ENCODE measurements at places on chromosomes 5 and 9.

- no peak for DNase-seq
Measured at GRCh38 chr5:167967494-167968177, 323.8 kb upstream of the WWC1 start.

DNA sequence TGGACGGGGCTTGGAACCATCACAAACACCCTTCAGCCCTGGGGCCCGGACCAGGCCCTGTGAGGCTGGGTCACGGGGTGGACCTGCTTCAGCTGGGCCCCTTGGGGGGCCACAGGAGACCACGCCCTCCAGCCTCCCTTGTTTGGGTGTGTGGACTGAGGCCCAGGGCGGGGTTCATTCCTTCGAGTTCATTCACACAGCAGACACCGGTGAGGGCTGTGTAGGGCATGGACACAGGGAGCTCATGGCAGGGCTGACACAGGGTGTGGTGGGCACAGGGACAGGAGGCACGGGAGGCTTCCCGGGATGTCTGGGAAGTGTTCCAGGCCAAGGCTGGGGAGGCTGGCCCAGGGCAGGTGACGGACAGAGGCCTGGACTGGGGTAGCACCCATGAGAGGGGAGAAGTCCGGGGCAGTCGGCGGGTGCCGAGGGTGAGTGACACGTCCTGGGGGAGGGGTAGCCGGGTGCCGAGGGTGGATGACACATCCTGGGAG, 8.9 kb downstream of the DNLZ start:
- no peak for DNase-seq

GRCh38 chr5:13945271-13945670, 783 bp upstream of the DNAH5 start:
- peak; percentile 10 for DNase-seq

- peak; percentile 86 for DNase-seq
Measured at GRCh38 chr5:168987543-168988300, 313.2 kb downstream of the SLIT3 start.

GRCh38 chr9:127523312-127523851, 72.1 kb downstream of the LRSAM1 start:
- no peak for DNase-seq

- DNase-seq, result no peak
Measured at GRCh38 chr9:101167490-101168134, 139.1 kb downstream of the PLPPR1 start.

GRCh38 chr5:144191998-144192397, 21.3 kb downstream of the KCTD16 start:
- DNase-seq, result peak; percentile 25

- no peak for DNase-seq
Measured at GRCh38 chr9:114363424-114363823, 24.4 kb downstream of the AKNA start.

GRCh38 chr5:146173597-146173996, 8.9 kb downstream of the LARS1 start:
- DNase-seq, result no peak

DNA sequence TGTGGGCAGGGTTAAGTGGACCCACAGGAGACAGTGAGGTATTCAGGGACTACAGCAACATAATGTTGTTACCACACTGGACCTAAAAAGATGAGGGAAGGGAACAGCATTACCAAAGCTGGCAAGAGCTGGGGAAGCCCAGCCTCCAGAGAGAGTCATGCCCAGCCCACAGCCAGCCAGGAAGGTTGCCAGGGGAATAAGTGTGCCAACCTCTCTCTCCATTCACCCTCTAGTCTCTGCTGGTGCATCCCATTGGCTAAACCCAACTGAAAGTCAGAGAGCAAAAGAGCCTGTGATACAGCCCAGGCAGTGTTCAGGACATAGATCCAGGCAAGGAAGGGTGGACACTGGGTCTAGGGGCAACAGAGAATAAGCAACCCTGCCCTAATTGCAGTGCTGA, 35.8 kb upstream of the AFAP1L1 start:
- peak; percentile 77 for DNase-seq

- DNase-seq, result no peak
Measured at GRCh38 chr5:181265092-181265671, 4.2 kb upstream of the TRIM52 start.

DNA sequence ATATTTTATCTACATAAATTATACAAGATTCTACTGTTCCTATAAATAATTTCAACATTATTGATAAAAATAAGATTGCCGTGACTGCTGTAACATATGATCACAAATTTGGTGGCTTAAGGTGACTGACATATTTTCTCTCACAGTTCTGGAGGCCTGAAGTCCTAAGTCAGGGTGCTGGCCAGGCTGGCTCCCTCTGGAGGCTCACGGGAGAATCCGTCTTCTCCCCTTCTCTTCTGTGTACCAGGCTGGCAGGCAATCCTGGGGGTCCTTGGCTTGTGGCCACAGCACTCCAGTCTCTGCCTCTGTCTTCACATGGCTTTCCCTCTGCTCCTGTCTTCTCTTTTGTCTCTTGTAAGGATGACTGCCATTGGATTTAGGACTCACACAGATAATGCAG, 31.7 kb upstream of the IRX2 start:
- no peak for DNase-seq

DNA sequence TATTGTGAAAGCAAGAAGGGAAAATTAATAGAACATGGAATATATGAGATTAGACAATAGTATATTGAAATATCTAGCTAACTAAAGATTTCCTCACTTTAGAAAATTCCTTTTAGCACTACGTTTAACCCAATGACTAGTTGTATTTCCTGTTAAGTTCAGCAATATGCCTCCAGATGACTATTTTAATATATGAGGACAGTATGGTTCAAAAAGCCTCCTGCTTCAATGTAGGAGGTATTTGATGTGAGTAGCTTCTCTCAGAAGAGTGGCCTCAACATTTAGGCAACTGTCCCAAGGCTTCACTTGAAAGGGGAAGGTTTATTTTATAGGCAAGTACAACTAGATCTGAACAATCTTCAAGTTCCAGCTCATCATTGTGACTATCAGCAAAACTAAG, 2.0 kb upstream of the MEF2C start:
- DNase-seq, result no peak

GRCh38 chr5:86757824-86758223, 140.1 kb downstream of the COX7C start:
- no peak for DNase-seq

- DNase-seq, result peak; percentile 66
Measured at GRCh38 chr9:15606643-15607472, 54.0 kb downstream of the CCDC171 start.

DNA sequence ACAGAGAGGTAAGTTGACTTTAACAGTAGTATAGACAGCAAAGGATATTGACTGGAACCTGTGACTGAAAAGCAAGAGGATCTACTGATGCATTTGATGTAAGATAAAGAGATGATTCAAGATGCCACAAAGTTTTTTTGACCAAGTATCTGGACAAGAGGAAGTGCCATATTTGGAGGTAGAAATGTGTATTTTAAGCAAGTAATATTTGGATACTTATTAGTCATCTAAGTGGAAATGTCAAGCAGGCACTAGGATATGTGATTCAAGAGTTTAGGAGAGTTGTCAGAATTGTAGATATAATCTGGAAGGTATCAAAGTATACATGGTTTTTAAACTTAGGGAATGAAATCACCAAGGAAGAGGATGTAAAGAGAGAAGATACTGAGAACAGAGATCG, 686.1 kb upstream of the CHD1 start:
- no peak for DNase-seq

- DNase-seq, result no peak
Measured at GRCh38 chr5:171496456-171496855, 77.0 kb downstream of the FGF18 start.

DNA sequence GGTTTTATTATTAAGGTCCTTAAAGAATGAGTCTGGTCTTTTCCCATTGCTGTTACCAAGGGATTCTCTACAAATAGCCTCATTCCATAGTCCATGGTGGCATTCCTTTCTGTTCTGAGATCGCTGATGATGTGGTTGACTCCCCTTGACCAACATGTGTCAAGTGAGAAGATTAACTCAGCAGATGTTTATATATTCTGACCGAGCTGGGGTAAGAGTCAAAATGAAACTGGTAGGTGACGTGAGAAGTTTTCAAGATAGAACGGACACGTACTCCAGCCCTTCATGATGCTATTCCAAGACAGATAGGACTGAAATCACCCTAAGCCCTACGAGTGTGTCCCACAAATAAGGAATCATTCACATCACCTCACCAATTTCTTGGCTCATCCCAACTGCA, 155.5 kb upstream of the WWC1 start:
- DNase-seq, result no peak

DNA sequence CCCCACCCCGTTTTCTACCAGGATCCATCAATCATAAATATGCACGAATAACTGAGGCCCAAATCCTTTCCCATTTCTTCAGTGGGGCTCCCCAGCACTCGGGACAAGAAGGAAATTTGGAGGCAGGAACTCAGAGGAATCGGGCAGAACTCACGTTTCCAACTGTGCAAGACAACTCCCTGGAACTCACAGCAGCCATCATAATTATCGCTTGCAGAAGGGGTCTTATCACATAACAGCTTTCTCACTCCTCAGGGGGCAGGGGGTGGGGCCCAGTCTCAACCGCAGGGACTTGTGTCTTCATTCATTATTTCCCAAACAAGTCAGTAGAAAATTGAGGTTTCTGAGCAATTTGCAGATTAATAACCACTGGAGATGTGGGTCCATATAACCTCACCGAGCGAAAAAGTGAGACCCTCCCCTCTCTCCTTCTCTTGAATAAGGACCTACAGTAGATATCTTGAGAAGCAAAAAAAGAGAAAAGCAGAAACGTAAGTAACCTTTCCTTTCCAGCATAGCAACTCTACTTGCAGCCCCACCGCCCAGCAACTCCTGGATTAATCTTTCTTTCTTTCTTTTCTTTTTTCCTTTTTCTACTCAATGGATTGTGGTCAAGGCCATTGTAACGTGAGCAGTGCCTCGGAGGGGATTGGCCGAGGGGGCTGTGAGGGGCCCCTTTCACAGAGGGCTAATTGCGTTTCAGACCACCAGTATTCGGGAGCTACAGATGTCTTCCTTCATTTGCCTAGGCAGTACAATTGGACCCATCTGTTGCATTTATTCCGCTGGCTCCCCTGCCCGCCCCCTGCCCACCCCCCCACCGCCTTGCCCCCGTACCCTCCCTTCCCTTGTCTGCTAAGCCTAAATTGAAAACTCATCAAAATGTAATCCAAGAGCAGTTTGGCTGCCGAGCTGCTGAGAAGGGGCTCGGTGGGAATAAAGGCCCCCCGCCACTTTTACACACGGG, 24.7 kb upstream of the TIFAB start:
- no peak for DNase-seq

GRCh38 chr5:150648294-150649107, 8.0 kb downstream of the SYNPO start:
- DNase-seq, result no peak

DNA sequence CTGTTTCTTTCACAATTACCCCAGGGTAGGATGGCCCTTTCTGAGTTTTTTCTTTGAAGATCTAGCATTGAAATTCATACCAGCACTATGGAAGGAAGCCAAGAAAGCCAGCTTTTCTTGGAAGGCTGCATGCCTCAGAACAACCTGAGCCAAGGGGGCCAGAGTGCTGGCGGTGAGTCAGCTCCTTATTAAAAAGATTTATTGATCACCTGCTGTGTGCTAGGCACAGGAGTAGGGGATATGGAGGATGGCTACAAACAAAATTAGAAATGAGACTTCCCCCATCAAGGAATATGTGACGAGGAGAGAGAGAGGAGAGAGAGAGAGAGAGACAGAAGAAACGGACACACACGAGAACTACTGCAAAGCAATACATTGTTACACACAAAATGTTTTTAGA, 184.6 kb upstream of the PUM3 start:
- DNase-seq, result peak; percentile 55

DNA sequence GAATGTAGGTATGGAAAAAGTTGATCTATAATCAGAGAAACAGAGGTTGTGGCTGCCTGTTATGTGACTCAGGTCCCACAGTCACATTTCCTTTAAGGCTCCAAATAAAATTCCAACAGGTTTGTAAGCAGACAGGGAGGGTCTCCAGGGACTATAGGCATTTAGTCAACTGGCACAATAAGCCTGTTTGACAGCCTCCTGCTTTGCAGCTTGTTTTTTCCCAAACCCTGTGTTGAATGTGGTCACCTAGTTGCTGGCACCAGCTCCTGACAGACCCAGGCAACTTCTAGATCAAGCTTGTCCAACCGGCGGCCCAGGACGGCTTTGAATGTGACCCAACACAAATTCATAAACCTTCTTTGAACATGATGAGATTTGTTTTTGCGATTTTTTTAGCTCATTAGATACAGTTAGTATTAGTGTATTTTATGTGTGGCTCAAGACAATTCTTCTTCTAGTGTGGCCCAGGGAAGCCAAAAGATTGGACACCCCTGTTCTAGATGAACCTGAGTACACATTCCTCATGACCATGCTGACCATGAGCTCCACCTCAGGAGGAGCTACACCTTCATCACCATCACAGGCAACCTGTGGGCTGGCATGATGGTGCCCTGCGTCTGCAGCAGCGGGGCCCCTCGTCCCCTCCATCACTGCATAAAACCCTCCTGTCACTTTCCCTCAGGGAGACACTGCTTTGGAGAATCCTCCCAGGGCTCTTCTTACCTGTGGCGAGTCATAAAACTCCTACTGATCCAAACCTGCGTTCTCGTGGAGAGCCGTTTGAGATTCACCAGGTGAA, 15.7 kb upstream of the GRHPR start:
- DNase-seq, result no peak

DNA sequence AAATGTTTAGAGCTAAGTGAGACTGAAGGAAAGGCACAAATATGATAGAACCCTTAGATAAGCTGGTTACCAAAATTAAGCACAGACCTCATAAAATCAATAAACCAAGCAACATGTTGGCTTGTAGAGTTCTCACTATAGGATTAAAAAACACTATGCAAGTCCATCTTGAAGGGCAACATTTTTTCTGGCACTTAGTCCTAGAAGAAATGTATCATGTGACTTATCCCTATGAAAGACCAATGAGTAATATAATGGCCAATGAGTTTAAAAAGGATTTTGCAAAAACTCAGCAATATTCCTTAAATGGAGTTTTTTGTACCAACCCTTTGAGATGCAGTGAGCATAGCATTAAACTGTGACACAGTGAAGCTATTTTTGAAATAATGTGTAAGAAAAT, 216.3 kb upstream of the ADRA1B start:
- no peak for DNase-seq

- no peak for DNase-seq
Measured at GRCh38 chr5:61081741-61082140, 80.5 kb downstream of the SMIM15 start.

- DNase-seq, result no peak
Measured at GRCh38 chr5:145345511-145346287, 489.4 kb downstream of the PRELID2 start.

GRCh38 chr5:148932355-148932935, 106.0 kb downstream of the ADRB2 start:
- no peak for DNase-seq
